ENCODE measurements at places on chromosomes 7 and 10. TPM values are rescaled to one million over a fixed set of nuclear protein-coding genes. Genes with fewer than 3 reads are reported as not detected.

GRCh38 chr7:89837515-89837914 lies 316.8 kb upstream of the STEAP1 start:
- no peaks in the 10 kb centered on the region for H3K4me1 ChIP-seq
- H3K36me3 ChIP-seq = no peaks in the 10 kb centered on the region
- H3K27ac ChIP-seq = no peak overlapping the region
- H3K4me3 ChIP-seq = no peak overlapping the region

GRCh38 chr7:27872356-27873275 lies 132.7 kb downstream of the TAX1BP1 start:
- no peak overlapping the region for H3K4me3 ChIP-seq
- H3K36me3 ChIP-seq = no peaks in the 10 kb centered on the region
- H3K4me1 ChIP-seq = peaks cover 9% of the 10 kb centered on the region
- no peak overlapping the region for H3K27ac ChIP-seq

DNA sequence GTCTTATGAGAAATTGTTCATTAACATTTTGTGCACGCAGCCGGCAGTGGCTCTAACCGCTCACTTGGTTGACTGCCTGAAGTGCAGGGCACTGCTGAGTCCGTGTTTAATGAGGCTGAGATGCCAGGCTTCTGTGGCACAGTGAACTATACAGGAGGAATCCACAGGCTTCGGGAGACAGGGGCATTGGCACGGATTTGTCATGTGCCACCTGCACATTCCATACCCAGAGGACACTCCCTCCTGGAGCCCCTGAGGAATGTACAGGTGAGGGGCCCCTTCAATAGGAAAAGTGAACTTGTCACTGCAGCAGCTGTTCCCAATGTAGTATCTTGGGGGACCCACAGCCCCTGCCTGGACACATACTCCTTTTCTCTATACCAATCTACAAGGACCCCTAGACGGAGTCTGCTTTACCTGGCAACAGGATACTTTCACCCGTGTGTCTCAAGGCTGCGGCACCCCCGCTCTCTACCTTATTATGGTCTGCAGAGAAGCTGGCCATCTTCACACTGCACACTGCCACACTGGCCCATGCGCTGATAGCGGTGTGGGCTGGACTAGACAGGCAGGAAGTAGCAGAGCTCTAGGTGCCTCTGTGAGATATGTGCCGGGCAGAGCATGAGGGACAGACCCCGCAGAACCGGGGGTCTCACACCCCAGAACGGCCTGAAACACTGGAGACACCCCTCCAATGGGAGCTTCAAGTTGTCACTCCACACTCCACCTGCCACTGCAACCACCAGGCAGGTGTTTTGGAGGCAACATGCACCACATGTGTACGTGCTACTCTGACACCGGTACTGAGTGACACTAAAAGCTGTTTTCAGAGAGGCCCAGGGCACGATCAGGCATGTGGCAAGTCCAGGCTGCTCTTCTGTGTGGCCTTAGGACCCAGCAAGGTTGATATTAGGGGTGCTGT lies 71.4 kb upstream of the RHEB start:
- H3K27ac ChIP-seq = no peak overlapping the region
- DNase-seq = no peak
- no peak overlapping the region for H3K4me3 ChIP-seq
- H3K27me3 ChIP-seq = no peaks in the 10 kb centered on the region

ZNF138 gene
- total RNA-seq = 8.3 TPM

GRCh38 chr7:3204526-3204925 lies 96.5 kb upstream of the SDK1 start:
- no peak overlapping the region for H3K4me3 ChIP-seq
- no peak overlapping the region for H3K27ac ChIP-seq
- DNase-seq = no peak
- no peaks in the 10 kb centered on the region for H3K4me1 ChIP-seq
- H3K27me3 ChIP-seq = no peaks in the 10 kb centered on the region
- H3K36me3 ChIP-seq = no peaks in the 10 kb centered on the region

DNA sequence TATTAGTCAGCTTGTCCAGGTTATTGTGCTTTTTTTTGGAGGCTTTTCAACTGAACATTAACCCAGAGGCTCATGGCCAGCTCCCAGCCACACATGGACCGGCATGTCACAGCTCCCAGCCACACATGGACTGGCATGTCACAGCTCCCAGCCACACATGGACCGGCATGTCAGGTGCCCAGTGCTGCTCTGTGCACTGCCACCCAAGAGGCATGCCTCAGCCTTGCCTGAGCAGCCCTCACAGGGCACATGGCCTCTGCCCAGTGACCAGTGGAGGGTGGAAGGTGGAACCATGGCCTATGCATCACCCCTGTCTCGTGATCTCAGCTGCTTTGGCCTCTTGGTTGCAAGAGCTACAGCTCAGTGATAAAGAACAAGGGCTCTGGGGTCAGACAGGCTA lies 119.8 kb downstream of the OAT start:
- peaks cover 3% of the 10 kb centered on the region for H3K4me1 ChIP-seq
- H3K27me3 ChIP-seq = no peaks in the 10 kb centered on the region
- DNase-seq = peak; percentile 23
- no peak overlapping the region for H3K4me3 ChIP-seq
- H3K36me3 ChIP-seq = no peaks in the 10 kb centered on the region

SPDYE16 gene
- 0.36 TPM for total RNA-seq

GRCh38 chr10:24708081-24708480 lies 15.6 kb downstream of the ARHGAP21 start:
- H3K4me3 ChIP-seq = no peak overlapping the region
- peak overlapping the region; percentile 82 for H3K27ac ChIP-seq
- DNase-seq = no peak
- no peaks in the 10 kb centered on the region for H3K27me3 ChIP-seq
- peaks cover 34% of the 10 kb centered on the region for H3K4me1 ChIP-seq
- H3K36me3 ChIP-seq = no peaks in the 10 kb centered on the region

GRCh38 chr7:106704000-106704840 lies 43.3 kb upstream of the CCDC71L start:
- no peaks in the 10 kb centered on the region for H3K36me3 ChIP-seq
- no peak for DNase-seq
- H3K27ac ChIP-seq = no peak overlapping the region
- no peaks in the 10 kb centered on the region for H3K27me3 ChIP-seq
- no peak overlapping the region for H3K4me3 ChIP-seq
- no peaks in the 10 kb centered on the region for H3K4me1 ChIP-seq

DNA sequence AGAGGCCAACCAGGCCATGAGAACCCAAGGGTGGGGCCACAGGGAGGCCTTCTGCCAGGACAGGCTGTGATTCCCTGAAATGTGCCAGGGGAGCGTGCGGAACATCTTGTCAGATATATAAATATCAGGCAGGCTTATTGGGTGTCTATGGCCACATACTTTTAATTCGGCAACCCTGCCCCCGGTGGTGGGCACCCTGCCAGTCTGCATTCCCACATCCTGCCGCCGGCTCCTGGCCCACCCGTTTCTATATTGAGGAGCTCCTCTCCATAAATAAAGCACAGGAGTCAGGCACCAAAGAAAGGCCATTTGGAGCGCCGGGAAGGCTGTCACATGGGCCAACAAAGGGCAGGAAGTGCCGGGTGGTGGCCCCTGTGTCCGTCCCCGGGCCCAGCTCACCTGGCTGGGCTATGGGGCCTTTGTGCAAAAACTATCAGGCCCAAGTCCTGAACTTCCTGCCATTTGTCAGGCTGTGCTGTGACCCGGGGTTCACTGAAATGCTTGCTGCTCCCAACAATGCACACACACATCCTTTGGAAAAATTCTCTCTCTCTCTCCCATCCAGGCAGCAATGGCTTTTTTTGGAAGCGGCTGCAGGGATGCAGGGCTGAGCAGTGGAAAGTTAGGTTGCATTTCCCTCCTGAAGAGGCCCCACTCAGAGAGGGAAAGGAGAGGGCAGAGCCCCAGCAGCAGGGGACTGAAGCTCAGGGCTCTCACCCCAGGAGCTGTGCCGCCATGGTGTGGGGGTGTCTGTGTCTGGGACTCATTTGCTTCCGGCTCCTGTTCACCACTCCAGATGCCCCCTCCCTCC lies 25.0 kb upstream of the PODXL start:
- no peaks in the 10 kb centered on the region for H3K36me3 ChIP-seq
- H3K27me3 ChIP-seq = no peaks in the 10 kb centered on the region
- no peak overlapping the region for H3K27ac ChIP-seq
- no peaks in the 10 kb centered on the region for H3K4me1 ChIP-seq
- DNase-seq = no peak
- no peak overlapping the region for H3K4me3 ChIP-seq

PNLIP gene
- not detected for total RNA-seq

GRCh38 chr7:88317422-88317821 lies 10.7 kb upstream of the STEAP4 start:
- peaks cover under 1% of the 10 kb centered on the region for H3K4me1 ChIP-seq
- H3K36me3 ChIP-seq = no peaks in the 10 kb centered on the region
- no peaks in the 10 kb centered on the region for H3K27me3 ChIP-seq
- no peak for DNase-seq

DNA sequence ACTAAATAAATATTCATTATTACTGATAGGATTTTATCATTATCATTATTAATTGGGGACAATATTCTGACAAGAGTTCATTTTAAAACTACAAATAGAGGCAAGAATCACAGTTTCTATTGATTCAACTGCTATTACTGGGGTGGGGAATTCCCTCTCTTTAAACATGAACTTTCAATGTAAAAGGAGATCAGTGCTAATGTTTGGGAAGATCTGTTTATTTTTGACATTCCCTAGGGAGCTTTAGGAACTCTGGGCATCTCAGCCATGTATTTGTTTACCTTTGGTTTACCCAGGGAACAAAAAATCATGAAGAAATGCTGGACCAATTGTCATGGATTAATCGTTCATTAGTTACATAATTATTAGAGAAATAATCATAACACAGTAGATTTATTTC lies 443.2 kb upstream of the AKR1E2 start:
- no peaks in the 10 kb centered on the region for H3K36me3 ChIP-seq
- H3K4me1 ChIP-seq = peaks cover 15% of the 10 kb centered on the region
- H3K4me3 ChIP-seq = no peak overlapping the region
- no peak overlapping the region for H3K27ac ChIP-seq

NUTM2B gene
- 0.88 TPM for total RNA-seq

CCL24 gene
- not detected for total RNA-seq

FGFBP3 gene
- 1.2 TPM for total RNA-seq

DNA sequence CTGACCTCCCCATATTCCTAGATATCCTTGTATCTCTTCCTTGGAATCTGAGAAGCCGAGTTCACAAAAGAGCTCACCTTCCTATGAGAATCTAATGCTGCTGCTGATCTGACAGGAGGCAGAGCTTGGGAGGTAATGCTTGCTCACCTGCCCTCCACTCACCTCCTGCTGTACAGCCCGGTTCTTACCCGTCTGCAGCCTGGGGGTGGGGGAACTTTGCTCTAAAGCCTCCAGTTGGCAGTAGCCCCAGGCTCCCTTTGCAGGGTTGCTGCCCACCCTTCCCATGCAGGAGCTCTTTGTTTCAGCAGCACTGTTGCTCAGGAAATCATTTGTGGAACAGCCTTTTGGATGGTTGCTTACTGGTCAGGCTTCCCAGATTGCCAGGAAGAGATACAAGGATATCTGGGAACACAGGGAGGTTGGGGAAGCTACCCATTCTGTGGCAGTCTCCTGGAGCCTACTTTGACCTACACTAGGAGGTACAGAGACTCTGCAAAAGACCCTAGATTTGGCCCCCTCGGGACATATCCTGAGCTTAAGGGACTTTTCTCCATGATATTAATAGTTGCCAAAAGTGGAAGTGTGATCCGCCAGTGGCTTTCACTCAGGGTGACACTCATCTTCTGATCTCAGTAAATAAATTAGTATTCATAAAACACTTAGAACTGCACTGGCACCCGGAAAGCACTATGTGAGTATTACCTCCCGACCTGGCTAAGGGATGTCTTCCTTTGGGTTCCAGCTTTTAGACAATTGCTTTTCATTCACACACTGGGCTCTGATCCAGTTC lies 363.7 kb upstream of the PODXL start:
- H3K4me1 ChIP-seq = no peaks in the 10 kb centered on the region
- no peak overlapping the region for H3K27ac ChIP-seq
- DNase-seq = no peak
- H3K4me3 ChIP-seq = no peak overlapping the region
- H3K36me3 ChIP-seq = no peaks in the 10 kb centered on the region
- peaks cover 17% of the 10 kb centered on the region for H3K27me3 ChIP-seq
